ENCODE measurements at places on chromosomes 5 and 9.
A peak's percentile ranks its signal among the peaks of the same experiment; 100 is the strongest.

GRCh38 chr5:92459654-92460053 is 1076.5 kb upstream of the ARRDC3 start:
- DNase-seq: no peak

DNA sequence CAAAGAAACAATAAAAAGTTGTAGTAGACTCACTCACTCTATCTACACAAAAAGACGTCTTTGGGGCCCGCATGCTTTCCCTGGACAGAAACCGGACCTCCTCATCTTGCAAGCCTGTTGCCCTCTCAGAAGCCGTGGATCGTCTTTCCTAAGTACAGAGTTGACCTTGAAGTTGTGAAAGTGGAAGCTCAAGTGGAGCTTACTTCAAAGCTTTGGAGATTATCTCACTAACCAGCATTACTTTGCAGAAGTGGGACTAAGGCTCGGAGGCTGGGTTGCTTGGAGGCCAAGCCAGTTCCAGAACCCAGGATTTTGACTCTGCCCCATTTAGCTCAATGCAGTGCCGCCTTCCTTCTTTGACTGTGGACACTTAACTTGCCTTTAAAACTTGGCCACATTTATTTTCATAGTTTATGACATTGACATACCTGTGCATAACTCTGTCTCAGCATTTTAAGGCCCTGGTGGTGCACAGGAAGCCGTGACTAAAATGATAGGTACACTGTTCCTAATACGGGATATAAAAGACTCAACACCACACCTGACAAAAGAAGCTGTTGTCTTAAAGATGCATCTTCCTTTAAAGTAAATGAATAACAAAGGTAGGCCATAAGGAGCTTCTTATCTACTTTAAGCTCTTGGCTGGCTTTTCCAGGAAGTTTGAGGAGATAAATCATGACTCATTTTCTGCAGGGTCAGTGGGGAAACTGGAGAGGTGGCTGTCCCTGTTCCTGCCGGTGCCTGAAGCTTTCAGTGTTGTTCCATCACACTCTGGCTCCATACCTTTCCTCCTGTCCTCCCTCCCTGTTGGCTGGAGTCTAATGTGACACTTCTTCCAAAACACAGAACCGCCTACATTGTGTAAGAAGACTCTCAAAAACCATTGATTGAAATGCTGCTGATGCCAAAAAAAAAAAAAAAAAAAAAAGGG is 10.7 kb downstream of the SLC25A25 start:
- DNase-seq: no peak

GRCh38 chr9:21974722-21975409 is 19.3 kb downstream of the CDKN2A start:
- DNase-seq: peak; percentile 84

- no peak for DNase-seq
Measured at GRCh38 chr9:120841930-120842684, 615 bp downstream of the PSMD5 start.

DNA sequence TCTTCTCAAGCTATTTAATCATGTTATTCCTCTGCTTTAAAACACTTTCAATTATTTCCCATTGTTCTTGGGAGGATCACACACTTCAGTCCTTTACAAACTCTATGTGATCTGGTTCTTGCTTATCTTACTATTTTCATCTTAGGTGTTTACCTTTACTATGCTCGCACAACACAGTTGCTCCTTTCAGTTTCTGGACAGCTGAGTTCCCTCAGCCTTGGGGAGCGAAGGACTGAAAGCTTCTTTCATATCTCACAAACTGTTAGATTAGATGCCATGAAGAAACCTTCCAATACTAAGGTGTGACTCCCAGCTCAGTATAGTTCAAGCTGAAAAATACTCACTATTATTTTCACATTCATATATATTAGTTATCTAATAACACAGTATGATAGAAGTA is 117.9 kb downstream of the CDC42SE2 start:
- no peak for DNase-seq

DNA sequence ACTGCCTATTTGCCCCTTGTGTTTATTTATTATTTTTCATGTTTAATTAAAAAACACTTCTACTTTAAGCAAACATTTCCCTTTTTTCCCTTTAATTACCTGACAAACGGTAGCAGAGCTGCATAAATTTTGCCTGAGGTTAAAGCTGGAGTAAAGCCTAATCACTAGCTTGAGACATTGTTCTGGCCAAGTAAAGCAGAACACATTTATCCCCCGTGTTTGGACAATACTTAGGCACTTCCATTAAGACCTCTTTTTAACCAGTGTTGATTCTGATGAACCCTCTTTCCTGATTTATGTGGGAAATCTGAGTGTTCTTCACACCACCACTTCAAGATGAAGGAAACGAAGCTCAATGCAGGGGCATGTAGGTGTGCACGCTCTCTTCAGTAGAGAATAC is 54.5 kb downstream of the BNC2 start:
- no peak for DNase-seq

GRCh38 chr9:136571531-136571930 is 25.7 kb upstream of the NOTCH1 start:
- DNase-seq: peak; percentile 49

DNA sequence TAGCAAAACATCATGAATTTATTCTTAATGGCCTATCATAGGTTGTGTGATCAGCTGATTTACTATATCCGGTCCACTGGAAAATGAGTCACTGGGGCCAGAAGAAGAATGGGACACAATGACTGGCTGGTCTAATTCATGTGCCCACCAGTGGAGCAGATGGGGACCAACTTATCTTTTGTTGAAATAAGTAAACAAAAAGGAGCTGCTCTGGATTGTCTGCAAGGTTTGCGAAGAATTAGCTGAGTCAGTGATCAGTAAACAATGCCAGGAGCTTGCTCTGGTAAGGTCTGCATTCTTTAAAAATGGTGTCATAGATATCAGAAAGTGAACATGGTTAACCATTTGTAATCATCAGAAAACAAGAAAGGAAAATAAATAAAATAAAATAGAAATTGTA is 128.0 kb downstream of the RASEF start:
- DNase-seq: no peak

DNA sequence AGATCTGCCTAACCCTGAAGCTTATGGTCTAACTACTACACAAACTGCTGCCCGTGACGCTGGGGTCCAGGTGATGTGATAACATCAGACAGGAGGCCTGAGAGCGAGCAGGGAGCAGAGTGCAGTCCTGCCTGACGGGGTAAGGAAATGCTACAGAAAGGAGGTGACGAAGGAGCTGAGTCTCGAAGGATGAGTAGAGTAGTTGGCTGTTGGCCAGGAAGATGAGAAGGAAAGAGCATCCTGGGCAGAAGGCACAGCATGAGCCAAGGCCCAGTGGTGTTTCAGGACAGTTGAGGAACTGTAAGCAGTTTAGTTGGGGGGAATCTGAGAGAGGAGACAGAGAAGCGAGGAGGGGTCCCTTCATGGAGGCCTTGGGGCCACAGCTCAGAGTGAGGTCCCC is 136.0 kb upstream of the TBC1D2 start:
- no peak for DNase-seq

- DNase-seq: no peak
Measured at GRCh38 chr9:123099042-123099441, 65.6 kb downstream of the GPR21 start.

DNA sequence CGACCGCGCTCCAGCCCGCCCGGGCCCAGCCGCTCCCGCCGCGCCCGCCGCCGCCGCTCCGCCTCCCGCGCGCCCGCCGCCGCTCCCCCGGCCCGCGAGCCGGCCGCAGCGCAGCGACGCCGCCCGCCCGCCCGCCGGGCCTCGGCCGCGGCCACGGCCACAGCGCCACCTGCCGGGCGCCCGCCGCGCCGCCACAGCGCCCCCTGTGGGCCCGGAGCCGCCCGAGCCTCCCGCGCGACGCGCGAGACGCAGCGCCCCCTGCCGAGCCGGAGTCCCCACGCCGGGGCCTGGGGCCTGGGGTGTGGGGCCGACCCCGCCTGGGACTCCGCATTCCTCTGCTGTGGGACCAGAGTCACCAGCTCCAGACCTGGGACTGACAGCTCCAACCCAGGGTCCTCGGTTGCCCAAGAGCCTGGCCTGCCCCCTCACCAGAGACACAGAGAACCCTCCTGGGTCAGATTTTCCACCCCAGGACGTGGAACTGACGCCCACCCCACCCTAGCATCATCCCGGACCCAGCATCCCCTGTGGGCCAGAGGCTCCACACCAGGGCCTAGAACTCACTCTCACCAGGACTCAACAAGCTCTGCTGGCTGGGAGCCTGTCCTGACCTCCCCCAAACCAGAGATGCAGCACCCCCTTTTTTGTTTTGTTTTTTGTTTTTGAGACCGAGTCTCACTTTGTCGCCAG is at the start of gene RAPGEF1:
TSS of gene RAPGEF1 (minus strand) at position 118 of the 690 bp plus-strand sequence. CDS start 246 bp downstream, outside the sequence.
- DNase-seq: peak; percentile 98

GRCh38 chr9:34379334-34380033 is 2.8 kb upstream of the MYORG start:
- peak; percentile 89 for DNase-seq

DNA sequence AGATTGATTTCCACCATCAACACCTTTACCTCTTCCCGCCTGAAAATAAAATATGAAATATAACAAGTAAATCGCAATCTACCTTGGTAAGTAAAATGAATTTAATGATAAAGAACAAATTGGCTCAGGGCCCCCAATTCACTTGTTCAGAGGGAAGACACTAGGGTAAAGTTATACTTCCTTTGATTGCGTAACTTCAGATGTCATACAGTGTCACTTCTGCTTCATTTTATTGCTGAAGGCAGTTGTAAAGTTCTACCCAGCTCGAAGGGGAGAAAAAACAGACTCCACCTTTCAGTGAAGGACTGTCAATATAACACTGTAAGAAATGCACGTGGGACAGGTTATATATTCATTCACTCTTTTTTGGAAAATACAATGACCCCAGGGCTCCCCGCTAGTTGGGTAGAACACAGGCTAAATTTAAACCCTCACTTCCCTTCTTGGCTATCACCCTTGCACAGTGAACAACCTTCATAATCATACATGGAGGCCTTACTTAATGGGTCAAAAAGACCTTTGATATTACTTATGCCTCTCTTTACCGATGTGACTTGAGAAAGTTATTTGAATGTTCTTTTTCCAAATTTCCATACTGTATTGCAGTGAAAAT is 848.8 kb downstream of the MAT2B start:
- no peak for DNase-seq

GRCh38 chr9:78939311-78940065 is 632.3 kb upstream of the TLE4 start:
- DNase-seq: no peak

DNA sequence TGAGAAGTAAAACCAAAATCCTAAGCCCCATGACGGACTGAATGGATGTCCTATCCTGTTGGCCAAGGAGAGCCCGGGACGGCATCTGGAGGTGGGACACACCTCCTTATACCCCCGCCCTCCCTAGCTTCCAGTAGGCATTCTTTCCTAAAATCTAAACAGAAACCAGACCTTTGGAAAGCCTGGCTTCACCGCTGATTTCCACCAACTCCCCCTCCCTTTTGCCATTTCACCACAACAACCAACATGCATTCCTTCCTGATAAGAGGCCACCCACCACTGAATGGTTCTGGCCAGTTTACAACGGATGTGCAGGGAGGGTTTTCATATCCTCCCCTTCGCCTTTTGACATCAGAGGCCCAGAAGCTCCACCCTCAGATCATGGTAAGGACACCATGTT is 9.2 kb upstream of the RARS1 start:
- no peak for DNase-seq

GRCh38 chr5:145221416-145221815 is 613.7 kb downstream of the PRELID2 start:
- DNase-seq: no peak

DNA sequence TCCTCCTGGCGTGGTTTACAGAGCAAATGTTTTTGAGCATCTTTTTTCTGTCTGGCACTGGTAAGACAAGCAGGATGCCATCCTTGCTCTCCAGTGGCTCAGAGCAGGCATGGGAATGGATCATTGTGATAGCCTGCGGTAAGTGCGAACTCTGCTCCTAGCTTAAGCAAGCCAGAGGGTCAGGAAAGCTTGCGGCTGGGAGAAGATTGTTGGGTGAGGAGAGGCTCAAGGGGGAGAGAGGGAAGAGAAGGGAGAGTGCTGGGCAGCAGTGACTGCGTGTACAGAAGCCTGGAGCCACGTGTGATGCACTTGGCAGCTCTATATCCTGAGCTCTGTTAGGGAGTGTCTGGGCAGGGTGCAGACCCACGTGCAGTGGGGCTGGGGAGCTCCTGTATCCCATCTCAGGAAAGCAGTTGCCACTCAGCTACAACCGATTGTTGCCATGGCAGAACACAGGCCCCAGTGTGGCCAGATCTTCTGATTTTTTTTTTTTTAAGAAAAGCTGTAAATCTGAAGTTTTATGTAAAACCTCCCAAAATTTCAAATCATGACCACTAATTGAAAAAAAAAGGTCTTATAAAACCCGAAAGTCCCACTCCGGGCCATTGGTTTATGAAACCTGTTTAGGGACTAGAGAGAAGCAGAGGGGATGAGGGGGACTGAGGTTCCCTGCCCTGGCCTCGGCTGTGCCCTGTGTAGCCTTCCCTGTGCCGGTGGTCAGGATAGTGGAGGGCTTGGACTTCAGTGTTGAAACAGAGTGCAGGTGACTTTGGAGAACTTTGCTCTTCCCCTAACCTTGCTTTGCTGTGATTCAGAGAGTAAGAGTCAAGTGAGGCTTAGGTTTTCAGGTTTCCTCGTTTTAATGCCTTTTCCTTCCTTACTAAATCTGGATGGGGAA is 67.3 kb downstream of the ZNF618 start:
- DNase-seq: no peak

DNA sequence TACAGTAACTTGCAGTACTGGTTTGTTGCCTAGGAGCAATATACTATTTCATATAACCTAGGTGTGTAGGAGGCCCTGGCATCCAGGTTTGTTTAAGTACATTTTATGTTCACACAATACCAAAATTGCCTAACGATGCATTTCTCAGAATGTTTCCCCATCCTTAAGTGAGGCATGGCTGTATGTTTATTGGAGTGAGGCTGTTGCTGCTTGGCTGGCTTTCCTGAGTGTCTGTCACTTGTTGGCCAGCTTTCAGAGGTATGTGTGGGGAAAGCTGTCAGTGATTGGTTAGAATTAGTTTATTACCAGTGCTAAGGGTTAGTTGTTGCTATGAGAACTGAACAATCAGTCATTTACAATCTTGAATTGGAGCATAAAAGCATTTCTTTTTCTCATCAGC is 154.1 kb upstream of the CDH12 start:
- DNase-seq: no peak

GRCh38 chr5:131640043-131640856 is 5.2 kb upstream of the RAPGEF6 start:
- DNase-seq: no peak

DNA sequence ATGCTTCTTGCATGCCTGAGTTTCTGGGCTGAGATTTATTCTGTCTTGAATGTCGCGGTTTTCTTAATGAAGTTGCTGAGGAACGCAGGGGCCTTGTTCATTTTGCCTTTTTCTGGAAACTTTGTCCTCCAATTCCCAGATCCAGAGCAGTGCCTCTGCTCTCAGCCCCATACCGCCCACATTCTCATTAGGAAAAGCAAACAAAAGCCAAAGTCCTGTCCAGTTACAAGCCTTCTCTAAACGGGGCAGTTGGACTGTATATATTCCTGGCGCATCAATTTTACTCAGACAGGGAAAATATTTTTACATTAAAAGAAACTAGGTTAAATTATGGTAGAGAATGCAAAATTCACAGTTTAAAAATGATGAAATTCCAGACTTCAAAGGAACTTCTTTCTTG is 1.2 kb upstream of the PSAT1 start:
- no peak for DNase-seq

Data from left lung (tissue), 14 donors.